ENCODE measurements at places on chromosomes 1 and 21.
A peak's percentile ranks its signal among the peaks of the same experiment; 100 is the strongest.

DNA sequence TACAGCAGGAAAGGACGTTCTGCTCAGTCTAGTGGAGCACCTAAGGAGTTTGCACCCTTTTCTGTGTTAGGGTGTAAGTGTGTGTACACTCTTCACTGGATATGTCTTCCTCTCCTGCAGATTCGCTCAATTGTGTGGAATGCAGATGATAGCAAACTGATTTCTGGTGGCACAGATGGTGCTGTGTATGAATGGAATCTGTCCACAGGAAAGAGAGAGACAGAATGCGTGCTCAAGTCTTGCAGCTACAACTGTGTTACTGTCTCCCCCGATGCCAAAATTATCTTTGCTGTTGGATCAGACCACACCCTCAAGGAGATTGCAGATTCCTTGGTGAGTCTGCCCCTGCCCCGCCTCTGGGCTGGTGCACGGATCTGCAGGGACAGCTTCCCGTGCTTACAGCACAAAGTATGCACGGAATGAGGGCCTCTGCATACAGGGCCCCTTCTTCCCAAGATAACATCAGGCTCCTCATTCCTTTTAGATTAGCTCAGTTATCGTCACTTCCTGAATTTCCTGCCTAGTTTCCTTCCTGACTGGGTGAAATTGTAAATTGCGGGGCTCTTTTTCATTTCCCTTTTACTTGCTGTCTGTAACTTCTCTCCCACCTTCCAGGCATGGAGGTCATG is 34.6 kb downstream of the CFAP57 start:
- DNase-seq, result peak; percentile 97

DNA sequence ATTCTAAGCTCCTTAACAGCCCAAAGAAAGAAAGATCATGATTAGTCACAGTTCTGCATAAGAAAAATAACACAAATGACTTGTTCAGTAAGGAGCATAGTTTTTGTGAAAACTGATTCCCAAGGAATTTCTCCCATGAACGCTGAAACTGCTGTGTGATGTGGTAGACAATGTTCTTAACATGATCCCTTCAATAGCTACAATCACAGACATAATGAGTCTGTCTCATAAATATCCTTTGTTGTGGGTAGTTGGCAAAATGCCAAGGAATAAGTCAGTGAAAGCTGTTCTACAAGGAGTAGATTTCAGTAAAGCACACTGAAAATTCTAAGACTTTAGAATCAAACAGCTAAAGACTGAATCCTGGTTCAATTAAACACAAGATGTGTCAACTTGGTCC is 404.8 kb downstream of the HLX start:
- DNase-seq, result peak; percentile 74

DNA sequence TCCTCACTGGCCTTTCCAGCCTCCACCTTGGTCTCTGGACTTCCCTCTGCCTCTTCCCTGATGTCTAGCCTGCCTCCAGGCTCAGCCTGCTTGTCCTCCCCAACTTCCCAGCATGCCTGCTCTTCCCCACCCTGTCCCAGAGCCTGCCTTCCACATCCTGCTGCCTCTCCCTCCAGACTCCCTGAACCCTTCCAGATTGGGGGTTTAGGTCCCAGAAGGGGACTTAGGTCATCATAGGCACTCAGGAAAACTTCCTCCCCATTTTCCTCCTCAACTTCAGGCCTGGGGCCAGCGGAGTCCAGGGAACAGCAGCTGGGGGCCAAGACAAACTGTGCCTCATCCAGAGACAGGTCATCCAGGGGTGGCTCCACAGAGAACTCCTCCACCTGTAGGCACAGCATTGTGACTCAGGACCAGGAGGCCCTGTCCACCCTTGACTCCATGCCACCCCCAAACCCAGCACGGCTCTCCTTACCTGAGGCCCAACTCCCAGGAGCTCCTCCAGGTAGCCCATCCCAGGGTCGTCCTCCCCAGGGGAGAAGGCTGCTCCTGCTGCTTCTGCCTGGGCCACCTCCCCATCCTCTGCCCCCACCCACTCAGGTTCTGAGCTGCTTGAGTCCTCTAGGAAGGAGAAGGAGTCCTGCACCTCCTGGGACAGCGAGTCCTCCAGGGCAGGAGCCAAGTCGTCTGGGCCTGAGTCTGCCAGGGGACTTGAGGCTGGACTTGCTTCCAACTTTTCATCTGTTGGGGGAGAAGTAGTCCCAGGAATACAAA is 3.4 kb upstream of the USF1 start:
- DNase-seq, result no peak

DNA sequence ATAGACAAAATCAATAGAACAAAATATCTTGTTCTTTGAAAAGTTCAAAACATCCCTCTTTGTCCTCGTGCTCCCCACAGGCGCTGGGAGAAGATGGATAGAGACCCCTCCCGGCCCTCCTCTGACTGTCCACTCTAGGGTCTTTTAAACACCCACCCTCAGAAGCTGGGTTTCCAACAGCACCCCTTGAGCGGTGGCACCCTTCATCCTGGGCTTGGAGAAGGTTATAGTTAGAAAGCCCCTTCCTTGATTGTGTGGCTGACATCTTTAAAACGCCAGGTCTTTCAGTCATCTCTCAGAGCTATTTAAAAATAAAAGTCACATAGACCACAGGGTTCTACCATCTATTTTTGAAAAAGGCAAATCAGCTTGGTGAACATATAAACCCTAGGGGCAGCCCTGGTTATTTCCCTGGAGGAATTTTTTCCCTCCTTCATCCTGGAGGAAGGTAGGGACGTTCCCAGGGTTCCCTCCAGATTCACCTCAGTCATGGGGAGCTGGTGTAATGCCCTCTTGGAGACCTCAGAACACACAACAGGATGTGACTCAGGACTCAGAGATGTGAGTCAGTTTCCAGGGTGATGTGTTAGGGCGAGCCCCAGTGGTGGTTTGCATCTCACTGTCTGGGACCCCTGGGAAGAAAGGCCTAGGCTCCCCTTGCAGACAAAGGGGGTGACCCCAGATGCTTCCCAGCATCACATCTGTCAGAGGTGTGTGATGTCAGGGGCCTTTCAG is 138.5 kb downstream of the CLIC6 start:
- DNase-seq, result peak; percentile 93

Measured in fibroblast of the aortic adventitia (primary cell).